Purkinje cell (primary cell): ENCODE measurements at places on chromosomes 6 and 20. TPM values are rescaled to one million over a fixed set of nuclear protein-coding genes. Genes with fewer than 3 reads are reported as not detected.

Gene UNC93A
- not detected in 2 replicates for polyA plus RNA-seq

Gene SRSF12
- polyA plus RNA-seq, result 5.5 and 8.6 TPM in 2 replicates

Gene SYCP2
- 5.9 and 10.1 TPM in 2 replicates for polyA plus RNA-seq

Gene CST4
- not detected in 2 replicates for polyA plus RNA-seq

Gene REM1
- polyA plus RNA-seq, result not detected in 2 replicates

Gene RGS17
- 3.1 and 5.8 TPM in 2 replicates for polyA plus RNA-seq

Gene SLC22A2
- polyA plus RNA-seq, result not detected in 2 replicates

Gene THEMIS
- polyA plus RNA-seq, result 6.6 TPM in 1 of 2 replicates, not detected in the other

Gene PRPH2
- 6.2 and 8.0 TPM in 2 replicates for polyA plus RNA-seq
